ENCODE measurements at places on chromosomes 3 and 15. TPM values are rescaled to one million over a fixed set of nuclear protein-coding genes. Genes with fewer than 3 reads are reported as not detected.

Gene FANCD2OS
- total RNA-seq, result not detected

Gene DNAH12
- not detected for total RNA-seq

Gene PPP2R3A
- 120 TPM for total RNA-seq

- H3K36me3 ChIP-seq, result no peaks in the 10 kb centered on the region
- no peak overlapping the region for H3K27ac ChIP-seq
- no peak overlapping the region for H3K4me3 ChIP-seq
- H3K27me3 ChIP-seq, result no peaks in the 10 kb centered on the region
- H3K4me1 ChIP-seq, result no peaks in the 10 kb centered on the region
- DNase-seq, result no peak
Measured at GRCh38 chr15:48710952-48711495, 65.5 kb upstream of the FBN1 start.

GRCh38 chr3:29339016-29339833, 58.4 kb downstream of the RBMS3 start:
- H3K27ac ChIP-seq, result no peak overlapping the region
- H3K27me3 ChIP-seq, result no peaks in the 10 kb centered on the region
- H3K36me3 ChIP-seq, result no peaks in the 10 kb centered on the region
- DNase-seq, result no peak
- H3K4me3 ChIP-seq, result no peak overlapping the region

GRCh38 chr3:54339608-54340007, 217.3 kb downstream of the CACNA2D3 start:
- H3K36me3 ChIP-seq, result no peaks in the 10 kb centered on the region
- H3K27ac ChIP-seq, result no peak overlapping the region
- H3K4me3 ChIP-seq, result no peak overlapping the region
- H3K4me1 ChIP-seq, result no peaks in the 10 kb centered on the region
- no peaks in the 10 kb centered on the region for H3K27me3 ChIP-seq
- DNase-seq, result no peak

DNA sequence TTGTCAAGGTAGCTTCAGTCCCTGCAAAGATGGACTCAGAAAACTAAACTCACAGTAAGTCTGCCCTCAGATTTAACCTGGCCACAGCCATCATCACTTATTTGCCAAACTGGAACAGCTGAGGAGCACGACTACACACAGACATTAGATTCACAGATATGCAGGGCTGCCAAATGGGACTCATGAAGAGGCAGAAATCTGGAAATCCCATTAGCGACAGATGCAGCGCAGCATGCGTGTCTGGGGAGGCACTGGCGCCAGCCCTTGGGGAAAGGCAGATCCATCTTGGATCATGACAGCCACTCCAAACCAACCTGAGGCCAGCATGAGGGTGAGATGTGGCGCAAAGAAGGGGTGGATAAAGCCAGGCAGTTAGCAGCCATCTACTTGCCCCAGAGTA, 160.7 kb upstream of the TSC22D2 start:
- no peaks in the 10 kb centered on the region for H3K4me1 ChIP-seq
- no peak overlapping the region for H3K4me3 ChIP-seq
- H3K36me3 ChIP-seq, result no peaks in the 10 kb centered on the region
- DNase-seq, result no peak
- no peaks in the 10 kb centered on the region for H3K27me3 ChIP-seq
- no peak overlapping the region for H3K27ac ChIP-seq

GRCh38 chr3:131840156-131840797, 194.5 kb downstream of the CPNE4 start:
- H3K36me3 ChIP-seq, result no peaks in the 10 kb centered on the region
- H3K27ac ChIP-seq, result no peak overlapping the region
- no peaks in the 10 kb centered on the region for H3K27me3 ChIP-seq
- no peak overlapping the region for H3K4me3 ChIP-seq
